ENCODE measurements at places on chromosomes 11 and 22.

DNA sequence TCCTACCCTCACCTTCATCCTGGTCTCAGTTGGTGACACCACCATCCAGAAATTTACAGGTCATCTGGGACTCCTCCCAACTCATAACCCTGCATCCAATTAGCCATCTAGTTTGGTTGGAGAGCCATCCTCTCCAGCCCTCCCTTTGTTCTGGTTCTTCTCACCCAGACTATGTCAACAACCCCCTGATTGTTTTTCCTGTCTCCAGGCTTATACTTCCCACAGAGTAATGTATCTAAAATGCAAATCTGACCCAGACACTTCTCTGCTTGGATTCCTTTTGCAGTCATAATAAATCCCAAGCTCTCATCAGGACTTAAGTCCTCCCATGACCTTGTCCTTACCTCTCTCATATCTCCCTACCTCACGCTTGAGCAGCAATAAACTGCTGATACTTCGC, 3.0 kb downstream of the TTC12 start:
- DNase-seq = no peak

DNA sequence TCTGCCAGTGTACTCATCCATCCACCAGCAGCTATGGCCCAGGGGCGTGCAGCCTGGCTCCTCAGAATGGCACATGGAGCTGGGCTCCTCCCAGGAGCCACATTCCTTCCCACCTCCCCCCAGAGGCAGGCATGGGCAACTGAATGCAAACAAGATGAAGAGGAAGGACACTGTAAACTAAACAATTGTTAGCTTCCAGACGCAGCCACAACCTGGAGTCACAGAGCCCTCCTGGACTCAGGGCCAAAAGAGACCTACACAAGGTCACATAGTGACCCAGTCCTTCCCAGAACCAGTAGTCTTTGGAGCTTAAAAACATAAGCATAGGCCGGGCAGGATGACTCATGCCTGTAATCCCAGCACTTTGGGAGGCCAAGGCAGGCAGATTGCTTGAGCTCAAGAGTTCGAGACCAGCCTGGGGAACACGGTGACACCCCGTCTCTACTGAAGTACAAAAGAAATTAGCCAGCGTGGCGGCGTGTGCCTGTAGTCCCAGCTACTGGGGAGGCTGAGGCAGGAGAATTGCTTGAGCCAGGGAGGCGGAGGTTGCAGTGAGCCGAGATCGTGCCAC, 30.7 kb upstream of the CLDN5 start:
- peak; percentile 54 for DNase-seq

DNA sequence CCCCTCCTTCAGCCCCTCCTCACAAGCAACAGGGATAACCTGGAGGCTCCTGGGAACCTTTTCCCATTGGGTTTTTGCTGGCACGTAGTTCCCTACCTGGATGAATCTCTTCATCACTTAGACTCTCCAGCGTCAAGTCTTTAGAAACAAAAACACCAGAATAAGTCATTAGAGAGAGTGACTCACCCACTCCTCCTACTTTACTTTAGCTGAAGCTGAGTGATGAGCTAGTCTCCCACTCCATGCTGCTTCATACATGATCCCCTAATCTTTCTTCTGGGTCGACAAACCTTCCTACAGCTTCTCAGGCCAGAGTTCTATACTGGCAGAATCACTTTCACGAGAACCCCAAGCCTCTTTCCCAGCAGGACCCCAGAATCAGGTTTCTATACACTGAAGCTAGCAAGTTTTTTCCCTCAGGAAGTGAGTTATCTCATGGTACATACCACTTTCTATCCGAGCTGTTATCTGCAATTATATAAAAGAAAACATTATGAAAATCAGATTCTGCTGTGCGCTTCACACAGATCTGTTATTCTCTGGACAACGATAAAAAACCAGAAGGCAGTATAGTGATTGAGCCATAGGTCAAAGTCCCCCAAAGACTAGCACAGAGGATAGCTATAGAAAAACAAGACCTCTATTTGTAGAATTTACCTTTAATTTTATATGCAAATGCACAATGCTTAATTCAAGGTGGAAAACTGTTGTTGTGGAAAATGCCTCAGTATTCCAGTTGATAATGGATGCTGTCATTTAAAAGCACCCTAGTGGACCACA, 18.7 kb downstream of the DRICH1 start:
- no peak for DNase-seq

DNA sequence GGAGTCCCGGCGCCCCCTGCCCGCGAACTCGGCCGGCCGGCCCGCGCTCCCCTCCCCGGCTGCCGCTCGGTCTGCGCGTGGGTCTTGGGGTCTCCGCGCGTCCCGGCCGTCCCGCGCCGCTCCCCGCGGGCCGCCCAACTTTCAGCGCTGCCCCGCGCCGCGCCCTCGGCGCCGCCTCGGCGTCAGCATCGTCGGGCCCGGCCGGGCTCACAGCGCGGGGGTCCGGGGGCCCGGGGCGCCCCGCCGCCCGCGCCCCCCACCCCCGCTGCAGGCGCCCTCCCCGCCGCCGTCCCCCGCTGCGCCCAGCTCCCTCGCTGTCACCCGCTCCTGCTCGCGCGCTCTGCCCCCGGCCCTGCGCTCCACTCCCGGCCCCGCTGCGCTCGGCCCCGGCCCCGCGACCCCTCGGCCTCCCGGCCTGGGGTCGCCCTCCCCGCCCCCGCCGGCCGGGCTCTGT, at the start of gene KCNJ4:
TSS of gene KCNJ4 (minus strand) at position 124 of the 454 bp plus-strand sequence. CDS start 27,067 bp downstream, outside the sequence.
- DNase-seq = no peak

DNA sequence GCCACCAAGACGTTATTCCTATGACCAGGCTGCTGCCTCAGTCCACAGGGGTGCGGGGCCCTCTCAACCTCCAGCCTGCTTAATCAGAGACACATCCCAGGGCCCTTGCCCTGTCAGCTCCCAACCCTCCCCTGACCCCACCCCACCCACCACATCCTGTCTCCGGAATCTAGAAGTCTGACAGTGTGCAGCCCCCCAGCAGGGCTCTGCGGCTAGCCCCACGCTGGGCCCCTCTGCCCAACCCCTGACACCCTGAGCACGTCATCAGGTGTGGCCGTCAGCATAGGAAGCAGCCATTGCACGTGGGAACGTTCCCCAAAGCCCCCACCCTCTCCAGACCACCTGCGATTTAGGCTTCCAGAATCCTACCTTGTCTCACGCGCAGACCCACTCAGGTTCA, 34.3 kb upstream of the IGSF9B start:
- DNase-seq = no peak

GRCh38 chr11:111417766-111418435, 38.8 kb upstream of the POU2AF1 start:
- no peak for DNase-seq

- no peak for DNase-seq
Measured at GRCh38 chr11:46727952-46728658, 9.1 kb downstream of the F2 start.

GRCh38 chr22:37282385-37282677, at the start of gene CYTH4:
CYTH4 (plus strand) TSS chr22:37282508; CDS start chr22:37282570, 62 bp downstream.
- DNase-seq = no peak

- no peak for DNase-seq
Measured at GRCh38 chr11:59555601-59556114, 44.3 kb downstream of the OR4D9 start.

- DNase-seq = no peak
Measured at GRCh38 chr11:43984519-43985385, 42.3 kb downstream of the C11orf96 start.

GRCh38 chr11:95659088-95659487, 130.5 kb downstream of the FAM76B start:
- DNase-seq = no peak

DNA sequence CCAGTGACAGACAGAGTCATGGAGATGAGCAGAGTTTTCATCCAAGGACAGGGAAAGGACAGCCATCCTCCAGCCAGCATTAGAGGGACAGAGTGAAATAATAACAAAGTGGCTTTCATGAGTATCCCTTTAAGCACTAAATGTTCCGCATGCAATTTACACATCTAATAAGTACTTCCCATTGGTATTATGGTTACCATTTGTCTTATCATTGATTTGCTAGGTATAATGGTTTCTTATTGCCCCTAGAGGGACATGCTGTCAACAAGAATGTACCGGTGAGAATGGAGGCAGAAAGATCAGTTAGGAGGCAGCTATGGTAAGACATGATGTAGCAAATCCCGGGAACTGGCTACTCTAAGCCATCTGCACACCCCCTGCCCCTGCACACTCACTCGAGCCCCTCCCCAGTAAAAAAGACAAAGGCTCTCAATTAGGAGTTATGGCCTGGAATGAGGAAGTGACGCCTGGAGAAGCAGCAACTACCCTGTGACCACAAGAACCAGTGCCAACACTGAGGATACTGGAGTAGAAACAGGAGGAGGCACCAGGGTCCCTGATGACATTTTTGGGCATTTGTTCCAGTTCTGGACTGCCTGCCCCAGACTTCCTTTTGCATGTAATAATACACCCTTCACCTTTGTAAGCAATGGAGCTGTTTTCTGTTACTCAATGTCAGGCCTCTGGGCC, 30.2 kb upstream of the HMGXB4 start:
- no peak for DNase-seq

GRCh38 chr11:117950993-117951961, 22.1 kb upstream of the TMPRSS13 start:
- no peak for DNase-seq

DNA sequence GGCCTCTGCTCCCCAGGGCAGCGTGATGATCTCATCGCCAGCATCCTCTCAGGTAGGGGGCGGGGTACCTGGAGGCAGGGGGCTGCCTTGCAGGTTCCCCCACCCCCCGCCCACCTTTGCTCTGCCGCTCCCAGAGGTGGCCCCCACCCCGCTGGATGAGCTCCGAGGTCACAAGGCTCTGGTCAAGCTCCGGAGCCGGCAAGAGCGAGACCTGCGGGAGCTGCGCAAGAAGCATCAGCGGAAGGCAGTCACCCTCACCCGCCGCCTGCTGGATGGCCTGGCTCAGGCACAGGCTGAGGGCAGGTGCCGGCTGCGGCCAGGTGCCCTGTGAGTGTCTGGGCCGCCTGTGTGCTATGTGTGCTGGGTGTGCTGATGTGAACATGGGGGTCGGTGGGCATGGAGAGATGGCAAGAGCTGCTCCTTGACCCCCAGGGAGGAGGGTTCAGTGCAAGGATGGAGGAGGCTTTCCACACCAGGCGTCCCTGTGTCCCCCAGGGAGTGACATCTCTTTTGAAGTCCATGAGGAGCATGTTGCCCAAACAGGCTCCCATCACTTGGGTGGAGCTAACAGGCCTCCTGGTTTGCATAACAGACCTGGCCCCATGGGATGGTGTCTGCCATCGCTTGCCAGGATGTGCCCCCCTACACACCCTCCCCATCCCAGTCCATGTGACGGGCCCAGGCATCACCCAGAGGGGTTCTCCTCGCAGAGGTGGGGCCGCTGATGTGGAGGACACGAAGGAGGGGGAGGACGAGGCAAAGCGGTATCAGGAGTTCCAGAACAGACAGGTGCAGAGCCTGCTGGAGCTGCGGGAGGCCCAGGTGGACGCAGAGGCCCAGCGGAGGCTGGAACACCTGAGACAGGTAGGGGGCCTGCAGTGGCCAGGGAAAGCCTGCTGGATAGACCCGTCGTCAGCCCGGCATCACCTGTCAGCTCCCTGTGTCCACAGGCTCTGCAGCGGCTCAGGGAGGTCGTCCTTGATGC, 14.1 kb downstream of the PLCB3 start:
- no peak for DNase-seq

DNA sequence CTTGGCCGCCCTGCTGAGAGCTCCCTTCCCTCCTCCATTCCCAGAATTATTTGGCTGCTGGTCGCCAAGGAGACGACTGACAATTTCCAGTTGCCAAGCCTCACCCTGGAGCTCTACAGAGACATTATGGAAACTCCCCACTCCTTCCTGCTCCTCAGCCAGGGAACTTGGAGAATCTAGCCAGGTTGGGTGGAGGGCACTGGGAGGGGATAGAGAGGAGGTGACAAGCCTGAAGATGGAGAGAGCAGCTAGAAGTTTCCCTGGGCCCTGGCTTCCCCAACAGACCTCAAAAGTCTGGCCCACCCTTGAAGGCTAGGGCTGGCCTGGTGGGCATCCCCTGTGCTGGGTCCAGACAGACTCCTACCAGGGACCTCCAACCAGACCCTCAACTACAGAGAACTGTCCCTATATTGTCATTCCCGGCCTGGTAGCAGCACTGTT, 6.7 kb upstream of the VSIG10L2 start:
- DNase-seq = no peak

- peak; percentile 32 for DNase-seq
Measured at GRCh38 chr11:15346907-15347306, 232.2 kb downstream of the INSC start.

DNA sequence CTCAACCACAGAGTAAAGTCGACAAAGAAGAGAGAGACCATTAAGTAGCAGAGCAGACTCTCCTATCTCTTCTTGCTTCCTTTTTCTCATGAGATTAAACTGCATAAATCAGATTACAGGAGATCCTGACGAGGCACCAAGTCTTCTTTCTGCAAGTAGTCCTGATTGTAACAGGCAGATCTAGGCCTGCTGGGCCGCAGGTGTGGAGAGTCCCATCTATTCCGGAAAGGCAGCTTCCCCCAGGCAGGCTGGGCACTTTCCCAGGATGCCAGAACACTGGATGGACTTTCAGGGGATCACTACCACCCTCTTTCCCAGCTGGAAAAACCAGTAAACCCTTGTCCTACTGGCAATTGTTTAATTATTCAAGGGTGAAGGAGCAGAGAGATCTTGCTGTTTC, 173.0 kb upstream of the CADM1 start:
- no peak for DNase-seq

DNA sequence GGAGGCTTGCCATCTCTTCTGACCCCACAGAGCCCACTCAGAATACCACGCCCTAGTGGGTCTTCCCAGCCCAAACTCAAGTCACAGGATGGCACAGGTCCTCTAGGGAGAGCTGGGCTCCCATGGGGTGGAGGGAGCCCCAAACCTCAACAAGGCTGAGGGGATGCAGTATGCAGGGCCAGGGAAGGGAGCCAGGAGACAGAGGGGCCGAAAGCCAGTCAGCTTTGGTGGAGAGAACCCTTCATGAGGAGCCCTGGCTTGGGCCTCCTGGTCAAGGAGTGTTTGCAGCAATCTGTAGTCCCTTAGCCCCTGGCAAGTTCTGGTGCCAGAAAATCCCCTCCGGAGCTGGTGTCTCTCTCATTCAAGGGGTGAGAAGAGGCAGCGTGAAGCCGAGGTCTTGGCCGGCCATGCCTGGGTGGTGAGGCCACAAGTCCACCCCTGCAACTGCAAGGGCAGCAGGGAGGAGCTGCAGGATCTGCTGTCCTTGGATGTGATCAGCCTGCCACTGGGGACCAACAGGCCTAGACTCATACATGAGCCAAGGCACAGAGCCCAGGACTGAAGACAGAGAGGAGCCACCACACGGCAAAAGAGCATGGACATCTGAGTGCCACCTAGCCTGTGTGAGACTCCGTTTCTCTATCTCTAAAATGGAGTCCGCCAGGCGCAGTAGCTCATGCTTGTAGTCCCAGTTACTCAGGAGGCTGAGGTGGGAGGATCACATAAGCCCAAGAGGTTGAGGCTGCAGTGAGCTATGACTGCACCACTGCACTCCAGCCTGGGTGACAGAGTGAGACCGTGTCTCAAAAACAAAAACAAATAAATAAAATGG, 24.1 kb downstream of the NEAT1 start:
- peak; percentile 55 for DNase-seq

DNA sequence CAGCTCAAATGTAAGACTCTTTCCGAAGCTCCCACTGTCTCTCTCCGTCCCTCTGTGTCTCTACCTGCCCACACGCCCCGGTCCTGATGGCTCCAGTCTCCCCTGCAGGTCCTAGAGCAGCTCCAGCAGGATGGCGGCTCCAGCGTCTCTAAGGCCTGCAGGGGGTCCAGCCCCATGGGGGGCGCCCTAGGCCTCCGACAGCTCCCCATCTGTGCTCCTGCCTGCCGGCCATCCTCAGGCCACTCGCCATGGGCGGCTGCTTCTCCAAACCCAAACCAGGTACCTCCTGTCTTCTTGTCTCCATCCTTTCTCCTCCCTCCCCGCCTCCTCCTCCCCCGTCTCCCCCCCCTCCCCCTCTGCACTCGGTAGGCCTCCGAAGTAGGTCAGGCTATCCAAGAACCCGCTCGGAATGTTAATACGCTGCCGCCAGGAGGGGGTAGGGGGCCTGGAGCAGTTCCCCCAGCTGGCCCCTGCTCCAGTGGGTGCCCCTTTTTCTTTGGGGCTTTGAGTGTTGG, 699 bp downstream of the AIFM3 start:
- DNase-seq = no peak

Measured in MCF 10A (cell line).